ENCODE measurements at places on chromosomes 3 and 15.

DNA sequence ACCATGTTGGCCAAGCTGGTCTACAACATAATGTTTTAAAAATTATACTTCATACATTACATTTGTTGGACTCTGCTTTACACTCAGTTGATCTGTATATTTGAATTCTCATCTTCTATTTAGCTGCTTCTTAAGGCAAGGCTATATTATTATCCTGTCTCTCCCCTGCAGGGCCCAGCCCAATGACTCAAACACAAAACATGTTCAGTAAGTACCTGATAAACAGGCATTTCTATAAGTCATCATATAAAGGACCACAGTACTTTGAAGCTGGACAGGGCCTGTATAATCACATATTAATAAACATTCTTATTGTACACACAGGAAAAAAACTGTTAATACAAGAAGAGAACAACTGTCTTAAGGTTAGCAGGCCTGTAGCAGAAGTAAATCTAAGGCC lies 36.2 kb downstream of the NGLY1 start:
- no peak for DNase-seq

DNA sequence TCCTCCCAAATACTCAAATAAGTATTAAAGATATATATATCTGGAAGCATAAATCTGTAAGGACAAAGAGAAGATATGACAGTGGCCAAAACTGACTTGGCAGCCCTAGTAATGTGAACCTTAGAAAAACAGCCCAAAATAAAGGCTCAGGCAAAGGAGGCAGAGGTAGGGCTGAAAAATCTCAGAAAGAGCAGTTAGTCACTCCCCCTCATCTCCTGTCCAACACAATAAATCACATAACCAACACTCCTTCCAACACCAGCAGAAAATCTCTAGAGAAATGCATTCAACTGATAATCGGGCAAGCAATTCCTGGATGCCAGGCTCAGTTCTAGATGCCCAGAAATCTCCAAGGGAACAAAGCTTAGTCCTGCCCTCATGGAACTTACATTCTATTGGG lies 22.1 kb upstream of the CHRM5 start:
- DNase-seq, result no peak

- no peak for DNase-seq
Measured at GRCh38 chr3:87575550-87575949, 299.2 kb upstream of the POU1F1 start.

GRCh38 chr3:169348276-169348675 lies 315.2 kb downstream of the MECOM start:
- no peak for DNase-seq

- no peak for DNase-seq
Measured at GRCh38 chr3:189570916-189571315, 60.3 kb upstream of the TP63 start.

DNA sequence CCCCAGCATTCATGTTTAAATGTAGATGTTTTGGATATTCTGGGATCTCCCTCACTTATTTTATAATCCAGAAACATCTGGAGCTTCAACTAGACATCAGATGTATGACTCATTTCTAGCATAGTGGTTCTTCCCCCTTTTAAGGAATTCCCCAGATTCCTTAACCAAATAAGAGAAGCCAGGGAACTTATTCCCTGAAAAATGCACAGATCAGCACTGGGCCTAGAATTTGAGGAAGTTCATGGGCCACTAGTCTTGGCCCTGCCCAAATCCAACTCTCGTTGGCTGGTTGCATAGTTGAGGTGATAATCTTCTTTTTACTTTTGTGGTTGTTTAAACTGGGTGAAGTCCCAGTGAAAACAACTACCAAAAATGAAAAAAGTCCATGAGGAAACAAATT lies 20.4 kb downstream of the RARRES1 start:
- DNase-seq, result no peak

GRCh38 chr3:148178503-148178902 lies 519.2 kb upstream of the AGTR1 start:
- DNase-seq, result no peak

DNA sequence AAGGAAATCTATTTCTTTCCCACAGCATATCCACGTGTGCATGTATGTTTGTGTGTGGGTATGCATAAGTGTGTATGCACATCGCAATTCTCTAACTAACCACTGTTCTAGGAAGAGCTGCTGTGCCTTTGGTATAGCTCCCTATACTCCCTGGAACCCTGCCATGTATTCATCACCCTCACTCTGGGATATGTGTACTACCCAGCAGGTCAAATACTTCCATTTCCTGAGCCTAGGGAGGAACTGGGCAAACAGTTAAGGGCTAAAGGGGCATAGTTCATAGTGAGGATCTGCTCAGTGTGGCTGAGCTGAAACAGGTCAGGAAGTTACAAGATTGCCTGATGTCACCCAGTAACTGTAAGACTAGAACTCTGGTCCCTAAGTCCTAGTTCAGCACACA lies 260.4 kb downstream of the RPLP1 start:
- no peak for DNase-seq

DNA sequence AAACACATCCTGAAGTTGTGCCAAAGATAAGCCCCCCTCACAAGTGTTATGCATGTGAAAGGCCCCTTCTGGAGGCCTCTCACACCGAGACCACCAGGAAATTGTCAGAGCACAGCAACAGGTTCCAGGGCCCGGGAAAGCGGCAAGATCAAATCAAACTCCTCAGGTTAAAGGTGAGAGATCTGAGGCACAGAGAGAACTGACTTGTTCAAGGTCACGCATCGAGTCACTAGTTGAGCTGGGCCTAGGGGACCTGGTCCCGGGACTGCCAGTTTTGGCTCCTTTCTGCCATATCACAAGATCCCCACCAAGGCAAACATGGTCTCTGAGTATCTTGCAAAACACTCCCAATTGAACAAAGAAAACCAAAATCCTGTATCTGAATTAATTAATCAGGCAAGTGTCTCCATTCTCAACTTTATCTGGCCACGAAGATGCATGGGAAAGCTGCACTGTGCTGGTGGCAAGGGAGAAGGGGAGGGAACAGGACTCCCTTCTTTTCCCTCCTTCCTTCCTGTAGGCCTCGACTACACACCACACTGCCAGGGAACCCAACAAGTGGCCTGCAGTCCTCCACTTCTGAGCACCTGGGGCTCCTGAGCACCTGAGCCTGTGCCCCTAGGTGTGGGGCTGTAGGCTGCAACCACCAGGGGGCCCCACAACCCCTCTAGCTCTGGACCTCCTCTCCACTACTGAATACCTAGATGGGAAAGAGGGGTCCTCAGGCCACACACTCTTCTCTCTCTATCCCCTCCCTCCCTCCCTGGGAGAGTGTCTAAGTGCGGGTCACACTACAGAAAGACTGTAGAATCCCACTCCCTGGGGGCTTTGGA lies 37.3 kb downstream of the ANP32A start:
- DNase-seq, result no peak

DNA sequence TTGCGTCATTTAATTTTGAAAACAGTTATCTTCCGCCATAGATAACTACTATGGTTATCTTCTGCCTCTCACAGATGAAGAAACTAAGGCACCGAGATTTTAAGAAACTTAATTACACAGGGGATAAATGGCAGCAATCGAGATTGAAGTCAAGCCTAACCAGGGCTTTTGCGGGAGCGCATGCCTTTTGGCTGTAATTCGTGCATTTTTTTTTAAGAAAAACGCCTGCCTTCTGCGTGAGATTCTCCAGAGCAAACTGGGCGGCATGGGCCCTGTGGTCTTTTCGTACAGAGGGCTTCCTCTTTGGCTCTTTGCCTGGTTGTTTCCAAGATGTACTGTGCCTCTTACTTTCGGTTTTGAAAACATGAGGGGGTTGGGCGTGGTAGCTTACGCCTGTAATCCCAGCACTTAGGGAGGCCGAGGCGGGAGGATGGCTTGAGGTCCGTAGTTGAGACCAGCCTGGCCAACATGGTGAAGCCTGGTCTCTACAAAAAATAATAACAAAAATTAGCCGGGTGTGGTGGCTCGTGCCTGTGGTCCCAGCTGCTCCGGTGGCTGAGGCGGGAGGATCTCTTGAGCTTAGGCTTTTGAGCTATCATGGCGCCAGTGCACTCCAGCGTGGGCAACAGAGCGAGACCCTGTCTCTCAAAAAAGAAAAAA lies 1.2 kb downstream of the B2M start:
- no peak for DNase-seq

- peak; percentile 27 for DNase-seq
Measured at GRCh38 chr15:31222773-31223341, 103.8 kb upstream of the KLF13 start.

DNA sequence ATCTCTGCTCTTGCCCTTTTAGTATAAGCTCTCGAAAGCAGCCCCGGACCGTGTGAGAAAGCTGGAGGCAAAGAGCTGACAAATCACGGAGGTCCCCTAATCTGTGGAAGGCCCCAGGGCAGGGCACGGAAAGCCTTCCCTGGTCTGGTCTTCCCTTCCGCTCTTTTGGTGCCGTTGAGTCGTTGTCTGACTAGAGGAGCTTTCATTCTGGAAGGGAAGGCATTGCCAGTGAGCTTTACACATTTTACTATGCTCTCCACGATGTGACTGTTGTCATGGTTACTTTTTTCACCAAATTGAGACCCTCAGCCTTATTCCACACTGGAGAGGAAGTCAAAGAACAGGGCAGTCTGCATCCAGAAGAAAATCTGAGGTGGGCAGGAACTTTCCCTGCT lies 71.7 kb downstream of the CYP19A1 start:
- DNase-seq, result no peak

GRCh38 chr15:82986442-82986780 lies 401 bp downstream of the RAMAC start:
- DNase-seq, result no peak

- DNase-seq, result no peak
Measured at GRCh38 chr15:91882858-91883586, 29.5 kb downstream of the SLCO3A1 start.

DNA sequence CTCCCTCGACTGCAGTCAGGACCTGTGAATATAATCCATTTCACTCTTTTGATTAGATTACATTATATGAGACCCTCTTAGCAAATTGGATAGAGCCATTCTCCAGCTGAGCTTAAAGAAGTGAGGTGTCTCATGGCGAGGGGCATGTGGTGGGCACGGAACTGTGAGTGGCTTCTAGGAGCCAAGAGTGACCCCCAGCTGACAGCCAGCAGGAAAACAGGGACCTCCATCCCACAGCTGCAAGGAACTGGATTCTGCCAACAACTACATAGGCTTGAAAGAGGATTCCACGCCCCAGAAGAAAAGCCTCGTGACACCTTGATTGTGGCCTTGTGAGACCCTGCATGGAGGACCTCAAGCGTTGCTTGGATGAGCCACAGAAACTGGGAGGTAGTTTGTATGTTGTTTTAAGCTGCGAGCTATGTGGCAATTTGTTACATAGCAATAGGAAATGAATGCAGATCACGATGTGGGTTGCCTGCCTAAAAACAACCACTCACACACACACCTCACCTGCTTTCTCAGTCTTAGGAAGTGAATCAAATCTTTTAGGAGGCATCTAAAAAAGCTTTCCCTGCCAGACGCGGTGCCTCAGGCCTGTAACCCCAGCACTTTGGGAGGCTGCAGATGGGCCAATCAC lies 84.2 kb upstream of the BHLHE40 start:
- no peak for DNase-seq

DNA sequence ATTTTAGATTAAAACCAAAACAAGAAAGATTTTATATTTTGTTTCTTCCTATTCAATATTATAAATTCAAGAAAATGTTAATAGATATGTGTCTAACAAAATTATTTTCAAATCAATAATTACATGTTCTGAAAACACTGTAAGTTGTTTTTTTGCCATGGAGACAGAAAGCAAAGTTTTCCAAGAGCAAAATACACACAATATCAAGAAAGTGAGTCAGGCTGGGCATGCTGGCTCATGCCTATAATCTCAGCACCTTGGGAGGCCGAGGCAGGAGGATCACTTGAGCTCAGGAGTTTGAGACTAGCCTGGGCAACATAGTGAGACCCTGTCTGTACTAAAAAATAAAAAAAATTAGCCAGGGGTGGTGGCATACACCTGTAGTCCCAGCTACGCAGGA lies 71.7 kb downstream of the TTC23 start:
- DNase-seq, result no peak

GRCh38 chr3:22922317-22922716 lies 280.8 kb upstream of the UBE2E2 start:
- no peak for DNase-seq

DNA sequence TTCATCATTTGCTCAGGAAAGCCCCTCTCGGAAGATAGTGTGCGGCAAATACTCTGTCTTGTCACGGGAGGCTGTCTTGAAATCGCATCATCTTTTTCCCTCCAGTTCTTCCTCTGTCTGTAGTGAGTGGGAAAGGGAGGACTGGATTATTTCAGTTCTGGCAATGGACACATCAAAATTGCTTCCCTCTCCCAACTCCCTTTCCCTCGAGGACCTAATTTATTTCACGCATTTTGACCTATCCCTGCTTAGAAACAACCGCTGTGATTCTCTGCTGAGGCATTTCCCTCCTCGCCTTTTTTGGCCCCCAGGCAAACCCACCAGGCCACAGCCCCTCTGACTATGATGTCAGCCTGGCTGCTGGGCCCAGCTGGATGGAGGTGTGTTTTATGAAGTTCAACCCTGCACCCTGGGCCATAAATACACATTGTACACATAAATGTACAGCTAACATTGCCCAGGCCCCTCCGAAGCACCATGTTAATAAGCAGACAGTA lies 138.7 kb upstream of the LRTM1 start:
- no peak for DNase-seq

GRCh38 chr3:45343947-45344346 lies 44.4 kb upstream of the LARS2 start:
- no peak for DNase-seq

GRCh38 chr3:134965865-134966481 lies 170.9 kb downstream of the EPHB1 start:
- DNase-seq, result no peak

DNA sequence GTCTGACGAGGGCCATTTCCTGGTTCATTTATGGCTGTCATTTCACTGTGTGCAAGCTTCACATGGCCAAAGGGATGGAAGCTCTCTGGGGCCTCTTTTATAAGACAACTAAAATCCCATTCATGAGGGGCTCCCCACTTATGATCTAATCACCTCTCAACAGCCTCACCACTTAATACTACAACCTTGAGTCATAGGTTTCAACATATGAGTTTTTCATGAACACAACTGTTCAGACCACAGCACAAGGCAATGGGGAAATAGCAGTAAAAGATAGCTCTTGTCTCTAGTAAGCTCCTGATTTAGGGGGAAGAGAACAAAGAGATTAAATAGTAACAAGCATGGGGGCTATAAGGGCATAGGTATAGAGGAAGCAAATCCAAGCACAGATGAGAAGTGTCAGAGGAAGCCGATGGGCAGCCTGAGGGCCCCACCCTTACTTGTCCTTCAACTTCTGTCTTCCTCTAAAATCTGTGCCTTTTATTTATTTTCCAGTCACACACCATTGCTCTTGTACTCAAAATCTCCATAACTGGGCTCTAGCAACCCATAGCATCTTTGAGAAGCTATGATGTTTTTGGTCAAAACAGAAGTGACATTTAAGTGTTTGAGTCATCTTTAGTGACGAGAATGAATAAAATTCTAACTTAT lies 329.1 kb downstream of the UNC13C start:
- no peak for DNase-seq
